ENCODE measurements at places on chromosomes 7 and 10.

GRCh38 chr10:112526906-112527305 lies 79.9 kb downstream of the VTI1A start:
- no peak for DNase-seq

DNA sequence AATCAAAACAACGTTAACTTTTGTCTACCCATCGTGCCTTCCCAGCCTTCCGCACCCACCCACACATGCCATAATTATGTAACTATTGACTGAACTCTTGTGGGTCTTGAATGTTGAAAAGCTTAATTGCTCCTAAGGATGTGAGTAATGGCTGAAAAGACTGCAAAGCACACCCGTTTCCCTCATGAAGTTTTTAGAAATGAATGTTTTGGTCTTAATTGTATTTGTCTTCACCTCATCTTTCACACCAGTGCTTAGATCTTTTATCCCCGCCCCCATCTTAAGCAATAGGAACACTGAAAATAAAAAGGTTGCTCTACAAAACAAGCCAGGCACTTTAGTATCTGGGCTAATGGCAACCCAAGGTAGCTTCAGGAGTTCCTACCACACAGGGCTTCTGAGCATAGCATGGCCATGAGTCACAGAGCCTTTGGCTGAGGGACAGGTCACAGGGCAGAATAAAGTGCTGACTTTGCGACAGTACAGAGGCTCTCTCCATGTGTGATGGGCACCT lies 690.5 kb downstream of the PARD3 start:
- no peak for DNase-seq

DNA sequence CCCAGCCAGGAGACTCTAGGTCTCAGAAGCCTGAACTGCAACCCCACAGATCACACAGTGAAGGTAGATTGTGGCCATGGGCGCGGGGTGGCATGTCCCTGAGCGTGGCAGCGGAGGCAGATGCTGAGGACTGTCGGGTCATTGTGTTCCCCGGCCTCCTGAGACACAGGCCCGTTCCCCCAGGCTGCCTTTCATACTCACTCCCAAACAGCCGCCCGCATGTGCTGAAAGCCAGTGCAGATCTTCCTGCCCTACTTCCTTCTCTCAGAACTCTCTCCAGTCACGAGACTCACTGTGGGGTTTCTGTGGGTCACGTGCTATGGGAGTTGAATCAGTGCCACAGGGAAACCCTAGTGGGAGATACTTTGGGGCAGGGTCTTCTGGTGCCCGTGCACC lies 48.0 kb downstream of the ZNF467 start:
- DNase-seq = no peak

GRCh38 chr7:17498230-17498629 lies 199.8 kb downstream of the AHR start:
- no peak for DNase-seq

GRCh38 chr7:30702200-30702599 lies 19.9 kb upstream of the CRHR2 start:
- no peak for DNase-seq

- no peak for DNase-seq
Measured at GRCh38 chr10:51861051-51861450, 161.7 kb upstream of the CSTF2T start.

GRCh38 chr7:1530946-1531262 lies 402 bp downstream of the MAFK start:
- no peak for DNase-seq

GRCh38 chr10:126469692-126470091 lies 81.4 kb upstream of the ADAM12 start:
- DNase-seq = no peak

DNA sequence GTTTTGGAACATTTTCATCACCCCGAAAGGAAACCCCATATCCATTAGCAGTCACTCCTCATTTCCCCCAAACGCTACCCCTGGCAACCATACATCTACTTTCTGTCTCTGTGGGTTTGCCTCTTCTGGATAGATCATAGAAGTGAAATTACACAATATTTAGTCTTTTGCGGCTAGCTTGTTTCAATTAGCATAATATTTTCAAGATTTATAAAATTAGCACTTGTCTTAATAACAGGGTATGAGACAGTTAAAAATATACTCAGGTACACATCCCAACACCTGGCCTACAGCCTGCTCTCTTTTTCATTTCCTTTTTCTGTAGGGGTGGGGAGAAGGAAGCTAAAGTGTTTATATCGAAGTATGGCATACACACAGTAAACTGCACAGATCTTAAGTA lies 81.4 kb upstream of the LRGUK start:
- no peak for DNase-seq

GRCh38 chr7:107009846-107010203 lies 34.7 kb upstream of the PRKAR2B start:
- no peak for DNase-seq

GRCh38 chr10:64209561-64209960 lies 688.4 kb downstream of the REEP3 start:
- DNase-seq = no peak

DNA sequence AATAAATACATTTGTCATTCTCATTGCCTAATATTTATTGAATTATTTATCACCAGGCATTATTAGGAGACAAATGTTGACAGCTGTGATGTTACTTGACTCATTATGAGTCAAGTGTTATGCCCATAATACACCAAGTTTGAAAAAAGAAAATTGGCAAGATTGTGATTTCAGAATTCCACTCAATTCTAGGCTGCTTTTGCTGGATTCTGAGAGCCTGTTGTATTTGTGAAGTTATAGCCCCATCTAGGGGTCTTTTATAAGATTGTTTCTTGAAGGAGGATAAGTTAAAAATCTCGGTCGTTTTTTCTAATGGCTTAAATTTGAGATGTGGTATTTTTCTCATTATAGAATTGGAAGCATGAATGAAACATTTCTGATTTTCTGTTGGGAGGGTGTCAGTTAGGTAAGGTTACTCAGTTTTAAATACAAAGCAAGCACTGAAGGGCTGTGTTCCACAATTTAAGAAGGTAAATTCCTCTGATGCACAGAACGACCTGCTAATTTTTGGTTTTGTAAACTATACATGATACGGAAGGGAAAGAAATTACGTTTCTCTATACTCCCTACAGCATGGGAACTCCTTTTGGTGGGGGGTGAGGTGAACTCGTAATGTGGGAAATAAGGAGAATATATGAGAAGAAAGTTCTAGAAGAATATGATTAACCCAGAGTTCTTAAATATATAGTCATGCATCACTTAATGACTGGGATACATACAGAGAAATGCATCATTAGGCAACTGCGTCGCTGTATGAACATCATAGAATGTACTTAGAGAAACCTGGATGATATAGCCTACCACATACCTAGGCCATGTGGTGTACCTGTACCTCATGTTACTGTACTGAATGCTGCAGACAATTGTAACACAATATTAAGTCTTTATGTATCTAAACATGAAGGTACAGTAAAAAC lies 2.6 kb downstream of the STK31 start:
- DNase-seq = no peak

DNA sequence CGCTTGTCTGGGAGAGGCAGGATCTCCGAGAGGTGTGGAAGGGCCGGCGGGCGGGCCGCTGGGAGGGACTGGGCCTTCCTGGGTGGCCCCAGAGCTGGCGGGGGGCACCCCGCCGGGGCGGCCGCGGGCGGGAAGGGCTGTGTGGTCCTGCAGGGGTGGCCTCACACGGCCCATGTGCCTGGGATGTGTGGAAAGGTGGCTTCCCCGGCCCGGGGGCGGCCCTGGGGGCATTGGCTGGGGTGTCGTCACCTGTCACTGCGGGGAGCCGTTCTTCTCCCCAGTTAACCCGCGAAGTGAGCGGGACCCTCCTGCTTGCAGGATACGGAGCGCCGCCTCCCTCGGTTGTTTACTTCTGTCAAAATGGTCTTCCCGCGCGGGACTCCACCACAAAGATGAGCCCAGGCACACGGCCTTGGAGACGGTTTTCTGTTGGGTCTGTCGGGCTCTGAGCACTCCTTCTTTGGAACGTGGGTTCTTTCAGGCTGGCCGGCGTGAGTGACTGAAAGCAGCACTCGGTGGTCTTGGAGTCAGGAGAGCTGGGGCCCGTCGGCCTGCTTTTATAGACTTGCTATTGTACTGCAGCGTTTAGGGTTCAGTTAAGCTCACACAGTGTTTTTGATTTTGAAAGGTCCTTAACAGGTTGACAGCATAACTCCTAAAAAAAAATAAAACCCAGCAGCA lies 700 bp downstream of the SMC3 start:
- no peak for DNase-seq

DNA sequence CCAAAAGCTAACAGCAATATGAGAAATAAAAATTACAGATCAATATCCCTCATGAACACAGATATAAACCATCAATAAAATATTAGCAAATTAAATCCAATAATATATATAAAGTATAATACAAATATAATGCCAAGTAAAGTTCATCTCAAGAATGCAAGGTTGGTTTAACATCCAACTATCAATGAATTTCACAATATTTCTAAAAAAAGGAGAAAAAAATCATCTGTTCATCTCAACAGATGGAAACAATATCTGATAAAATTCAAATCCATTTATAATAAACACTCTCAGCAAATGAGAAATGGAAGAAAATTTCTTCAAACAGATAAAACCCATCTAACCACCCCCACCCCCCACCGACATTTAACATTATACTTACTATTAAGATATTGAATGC lies 86.9 kb downstream of the SIRT1 start:
- DNase-seq = no peak

Data from GM06990 (cell line).